ENCODE measurements at places on chromosomes 13 and 19. TPM values are rescaled to one million over a fixed set of nuclear protein-coding genes. Genes with fewer than 3 reads are reported as not detected.

DNA sequence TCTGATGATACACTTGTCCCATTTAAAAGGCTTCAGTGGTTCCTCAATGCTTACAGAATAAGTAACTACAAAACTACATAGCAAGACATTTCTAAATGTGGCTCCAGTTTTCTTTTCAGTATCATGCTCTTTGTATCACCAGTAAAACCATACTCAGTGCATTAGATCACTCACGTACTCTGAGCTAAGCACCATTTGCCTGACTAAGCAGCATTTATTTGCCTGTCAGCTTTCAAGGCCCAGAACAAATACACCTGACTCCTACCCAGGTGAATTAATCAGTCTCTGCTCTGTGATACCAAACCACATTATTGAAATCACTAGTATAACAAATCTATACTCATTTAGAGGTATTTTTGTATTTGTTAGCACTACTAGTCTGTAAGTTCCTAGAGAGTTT, 47.4 kb upstream of the PCDH20 start:
- H3K4me3 ChIP-seq: no peak overlapping the region
- DNase-seq: no peak
- no peaks in the 10 kb centered on the region for H3K27me3 ChIP-seq
- H3K36me3 ChIP-seq: no peaks in the 10 kb centered on the region

- H3K27ac ChIP-seq: no peak overlapping the region
- H3K36me3 ChIP-seq: peaks cover 13% of the 10 kb centered on the region
- peaks cover 24% of the 10 kb centered on the region for H3K4me1 ChIP-seq
- no peaks in the 10 kb centered on the region for H3K27me3 ChIP-seq
Observed at GRCh38 chr19:41424335-41425173, 2.6 kb downstream of the B3GNT8 start.

DNA sequence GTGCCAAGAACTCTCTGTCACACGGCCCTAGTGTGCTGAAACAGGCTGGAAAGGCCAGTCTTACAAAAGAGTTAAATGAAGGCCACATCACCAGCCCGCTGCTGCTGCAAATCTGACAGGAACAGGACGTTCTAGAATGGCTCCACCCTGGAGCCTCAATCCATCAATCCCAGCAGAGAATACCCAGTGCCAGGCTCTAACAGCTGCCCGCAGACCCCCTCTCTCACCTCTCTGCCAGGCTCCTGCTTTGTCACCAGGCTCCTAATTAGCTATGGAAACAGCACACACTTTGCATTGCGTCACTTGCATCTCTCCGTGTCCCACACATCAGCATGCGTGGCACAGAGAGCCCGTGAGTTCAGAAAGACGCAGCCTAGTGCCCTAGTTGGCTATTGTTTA, 314.1 kb downstream of the FOXO1 start:
- peaks cover 13% of the 10 kb centered on the region for H3K4me1 ChIP-seq
- no peak overlapping the region for H3K4me3 ChIP-seq
- no peak overlapping the region for H3K27ac ChIP-seq
- H3K27me3 ChIP-seq: no peaks in the 10 kb centered on the region

DNA sequence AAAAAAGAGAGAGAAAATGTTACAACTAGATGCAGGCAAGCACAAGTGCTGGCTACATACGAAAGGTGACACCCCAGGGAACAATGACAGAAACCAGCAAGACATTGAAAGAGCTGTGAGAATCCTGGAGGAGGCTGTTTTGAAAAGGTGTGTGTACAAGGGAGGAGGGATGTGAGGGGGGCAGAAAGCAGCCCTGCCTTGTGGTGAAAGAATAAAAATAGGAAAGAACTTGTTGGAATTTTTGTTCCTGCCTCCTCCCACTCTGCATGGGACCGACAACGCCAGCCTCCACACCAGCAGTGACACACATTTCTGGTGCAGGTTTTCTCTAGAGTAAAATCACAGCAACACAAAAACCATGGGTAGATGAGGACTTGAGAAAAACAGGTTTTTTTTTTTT, 1258.6 kb downstream of the PCDH9 start:
- no peaks in the 10 kb centered on the region for H3K4me1 ChIP-seq
- H3K4me3 ChIP-seq: no peak overlapping the region
- no peak overlapping the region for H3K27ac ChIP-seq

- H3K27me3 ChIP-seq: peaks cover 2% of the 10 kb centered on the region
- peak overlapping the region; percentile 12 for H3K27ac ChIP-seq
- H3K4me1 ChIP-seq: peaks cover 36% of the 10 kb centered on the region
Observed at GRCh38 chr19:28134311-28134710, 1078.6 kb downstream of the UQCRFS1 start.

- no peaks in the 10 kb centered on the region for H3K36me3 ChIP-seq
- no peaks in the 10 kb centered on the region for H3K27me3 ChIP-seq
- H3K4me1 ChIP-seq: peaks cover 34% of the 10 kb centered on the region
- DNase-seq: no peak
- H3K27ac ChIP-seq: no peak overlapping the region
Observed at GRCh38 chr13:41917641-41918040, 43.3 kb downstream of the VWA8 start.

- no peaks in the 10 kb centered on the region for H3K27me3 ChIP-seq
- no peak for DNase-seq
- H3K36me3 ChIP-seq: no peaks in the 10 kb centered on the region
- no peaks in the 10 kb centered on the region for H3K4me1 ChIP-seq
- H3K27ac ChIP-seq: no peak overlapping the region
Observed at GRCh38 chr19:10279737-10280442, 6.9 kb upstream of the ICAM4 start.

DNA sequence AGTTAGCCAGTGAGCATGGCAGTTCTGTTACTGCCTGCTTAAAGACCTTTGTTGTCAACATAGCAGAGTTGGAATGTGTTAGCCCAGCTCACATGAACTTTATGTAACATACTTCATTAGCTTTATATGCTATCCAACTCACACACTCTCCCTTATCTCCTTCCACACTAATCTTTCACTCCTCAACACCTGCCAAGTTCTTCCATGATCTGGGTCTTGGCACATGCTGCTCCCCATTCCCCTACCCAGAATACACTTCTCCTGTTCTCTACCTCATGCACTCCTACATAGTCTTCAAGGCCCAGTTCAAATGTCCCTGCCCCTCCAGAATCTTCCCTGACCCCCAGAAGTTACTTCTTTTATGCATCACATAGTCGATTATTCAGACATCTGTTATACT, 179.3 kb downstream of the KATNAL1 start:
- H3K36me3 ChIP-seq: no peaks in the 10 kb centered on the region
- peaks cover 11% of the 10 kb centered on the region for H3K4me1 ChIP-seq
- H3K27ac ChIP-seq: no peak overlapping the region

GRCh38 chr13:67742478-67742877, 512.3 kb upstream of the PCDH9 start:
- no peak overlapping the region for H3K4me3 ChIP-seq
- H3K27me3 ChIP-seq: no peaks in the 10 kb centered on the region
- H3K36me3 ChIP-seq: no peaks in the 10 kb centered on the region

DNA sequence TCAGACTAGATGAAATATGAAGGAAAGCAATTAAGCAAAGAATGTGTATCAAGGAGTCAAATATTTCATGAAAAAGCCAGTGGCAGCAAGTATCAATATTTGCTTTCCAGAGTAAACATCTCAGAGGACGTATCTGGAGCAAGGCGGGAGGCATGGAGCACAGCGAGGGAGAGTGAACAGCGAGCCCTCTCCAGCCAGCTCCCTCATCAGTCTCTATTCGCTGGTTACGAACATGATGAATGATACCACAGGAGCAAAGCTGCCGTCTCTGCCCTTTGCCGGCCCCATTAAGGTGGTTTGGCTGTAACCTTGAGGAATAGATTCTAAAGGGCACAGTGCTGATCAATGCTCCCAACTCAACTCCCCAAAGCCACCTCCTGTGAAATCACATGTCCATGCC, 95.8 kb downstream of the CCNA1 start:
- no peak overlapping the region for H3K4me3 ChIP-seq
- no peaks in the 10 kb centered on the region for H3K27me3 ChIP-seq
- no peaks in the 10 kb centered on the region for H3K36me3 ChIP-seq
- no peak overlapping the region for H3K27ac ChIP-seq

ZNF549 gene
- 10.1 TPM for polyA plus RNA-seq

All from cardiac muscle cell (in vitro differentiated cells and primary cell).